ENCODE measurements at places on chromosomes 7 and 10.

DNA sequence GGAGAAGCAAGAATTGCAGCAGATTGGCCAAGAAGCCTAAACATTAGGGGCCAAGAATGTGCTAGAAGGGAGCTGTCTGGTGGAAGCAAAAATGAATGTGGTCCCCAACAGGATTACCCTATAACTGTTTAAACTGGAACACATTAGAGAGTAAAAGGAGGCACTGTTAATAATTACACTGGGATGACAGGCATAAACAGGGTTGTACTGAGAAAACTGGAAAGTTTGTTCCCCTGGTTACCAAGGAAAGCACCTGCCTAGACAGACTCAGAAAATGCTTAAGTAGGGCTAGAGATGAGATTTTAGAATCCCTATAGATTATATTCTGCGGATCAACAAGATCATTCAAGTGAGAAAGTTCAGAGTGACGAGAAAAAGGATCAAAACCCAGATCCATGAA, 100.8 kb downstream of the CTTNBP2 start:
- no peak overlapping the region for H3K27ac ChIP-seq
- H3K4me1 ChIP-seq, result no peaks in the 10 kb centered on the region
- no peaks in the 10 kb centered on the region for H3K27me3 ChIP-seq
- H3K4me3 ChIP-seq, result no peak overlapping the region
- no peak for DNase-seq

GRCh38 chr10:103986360-103986759, 19.4 kb downstream of the SLK start:
- H3K27me3 ChIP-seq, result no peaks in the 10 kb centered on the region
- no peak for DNase-seq
- H3K36me3 ChIP-seq, result peaks cover 6% of the 10 kb centered on the region
- no peak overlapping the region for H3K27ac ChIP-seq
- peaks cover 49% of the 10 kb centered on the region for H3K4me1 ChIP-seq
- no peak overlapping the region for H3K4me3 ChIP-seq

DNA sequence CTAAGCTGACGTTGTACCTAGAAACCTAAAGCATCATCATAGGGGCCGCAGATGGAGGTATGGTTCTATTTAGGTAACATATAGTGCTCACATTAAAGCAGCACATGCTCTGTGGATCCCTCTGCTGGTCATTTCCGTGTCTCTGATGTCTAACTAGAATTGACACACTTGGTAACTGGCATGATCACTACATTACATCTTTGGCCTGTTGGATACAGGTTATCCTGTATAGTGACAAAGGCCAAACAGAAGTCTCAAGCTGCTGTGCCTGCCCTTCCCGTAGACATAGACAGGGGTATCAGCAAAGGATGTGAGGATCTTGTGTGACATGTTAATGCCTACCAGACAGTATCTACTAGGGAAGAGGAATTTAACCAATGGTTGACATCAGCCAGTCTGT, 51.2 kb downstream of the KIF5B start:
- DNase-seq, result peak; percentile 23
- peaks cover 10% of the 10 kb centered on the region for H3K4me1 ChIP-seq
- H3K27ac ChIP-seq, result no peak overlapping the region
- H3K4me3 ChIP-seq, result no peak overlapping the region
- peaks cover 22% of the 10 kb centered on the region for H3K36me3 ChIP-seq
- no peaks in the 10 kb centered on the region for H3K27me3 ChIP-seq

DNA sequence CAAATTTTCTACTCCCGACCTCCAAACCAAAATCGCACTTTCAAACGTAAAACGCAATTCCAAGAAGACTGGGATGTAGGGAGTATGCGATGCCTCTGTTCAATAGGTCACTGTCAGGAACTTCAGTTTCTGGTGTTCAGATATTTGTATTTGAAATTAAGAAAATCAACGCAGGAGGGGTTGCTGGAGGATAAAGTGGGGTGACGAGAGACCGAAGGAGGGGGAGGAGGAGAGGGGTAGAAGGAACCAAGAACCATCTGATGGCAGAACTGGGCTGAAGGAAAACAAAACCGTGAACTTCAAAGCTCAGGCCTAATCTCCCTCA, 293.8 kb upstream of the NFE2L3 start:
- no peak for DNase-seq
- peaks cover 37% of the 10 kb centered on the region for H3K27me3 ChIP-seq
- H3K4me1 ChIP-seq, result peaks cover 49% of the 10 kb centered on the region

DNA sequence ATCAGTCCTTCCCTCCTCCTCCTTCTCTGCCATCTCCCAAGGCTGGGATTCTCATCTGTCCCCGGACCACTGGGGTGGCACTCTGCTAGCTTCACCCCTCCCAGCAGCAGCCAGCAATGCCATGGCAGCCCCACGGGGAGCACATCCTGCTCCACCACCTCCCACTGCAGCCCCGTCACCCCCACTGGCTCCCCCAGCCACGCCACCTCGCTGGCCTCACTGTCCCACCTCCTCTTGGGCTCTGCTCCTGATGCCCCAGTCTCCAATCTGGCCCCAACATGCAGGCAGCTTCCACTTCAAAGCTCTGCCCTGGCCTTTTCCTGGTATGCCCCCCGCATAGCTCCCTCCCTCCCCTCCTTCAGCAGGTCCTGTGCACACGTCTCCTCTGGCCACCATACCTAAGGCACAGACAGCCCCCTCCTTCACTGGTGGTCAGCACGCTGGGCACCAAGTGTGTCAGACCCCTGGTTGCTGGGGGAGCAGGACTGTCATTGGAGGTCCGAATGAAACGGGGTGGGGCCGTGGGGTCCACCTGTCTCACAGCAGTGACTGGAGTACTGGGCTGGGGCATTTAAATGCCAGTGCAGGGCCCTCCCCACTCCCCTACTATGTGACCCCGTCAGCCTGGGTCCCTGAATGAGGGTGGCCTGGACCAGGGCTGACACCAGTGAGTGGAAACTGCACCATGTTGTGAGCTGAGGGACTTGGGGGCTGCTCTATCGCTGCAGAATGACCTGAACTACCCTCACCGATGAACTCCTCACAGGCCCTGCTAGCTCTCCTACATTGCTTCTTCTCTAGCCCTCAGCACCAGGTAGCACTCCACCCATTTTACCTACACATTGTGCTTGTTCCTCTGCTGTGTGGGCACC, 38.7 kb downstream of the RASGEF1A start:
- H3K36me3 ChIP-seq, result no peaks in the 10 kb centered on the region
- peak overlapping the region; percentile 68 for H3K4me3 ChIP-seq
- H3K4me1 ChIP-seq, result peaks cover 15% of the 10 kb centered on the region
- no peak overlapping the region for H3K27ac ChIP-seq
- no peak for DNase-seq
- H3K27me3 ChIP-seq, result peaks cover 50% of the 10 kb centered on the region

- no peak for DNase-seq
- no peaks in the 10 kb centered on the region for H3K27me3 ChIP-seq
- no peaks in the 10 kb centered on the region for H3K4me1 ChIP-seq
- no peak overlapping the region for H3K27ac ChIP-seq
- H3K36me3 ChIP-seq, result no peaks in the 10 kb centered on the region
- H3K4me3 ChIP-seq, result no peak overlapping the region
Observed at GRCh38 chr10:75883081-75884072, 452.0 kb downstream of the LRMDA start.

DNA sequence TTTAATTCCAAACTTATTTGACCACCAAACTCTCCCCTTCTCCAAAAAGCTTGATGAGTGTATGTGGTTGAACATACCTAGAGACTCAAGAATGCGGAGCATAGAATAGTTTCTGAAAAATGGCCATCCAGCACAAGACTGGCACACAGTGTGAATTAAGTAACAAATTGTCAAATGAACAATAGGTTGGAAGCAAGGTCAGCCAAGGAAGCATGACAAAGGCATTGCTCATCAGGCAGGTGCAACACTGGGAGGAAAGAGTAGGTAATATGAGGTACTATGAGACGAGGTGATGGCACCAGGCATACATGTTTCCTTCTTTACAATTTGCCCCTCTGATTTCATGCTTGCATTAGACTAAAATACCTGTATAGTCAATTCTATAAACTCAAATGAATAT, 73.7 kb downstream of the DKK1 start:
- no peak for DNase-seq
- H3K27ac ChIP-seq, result no peak overlapping the region
- H3K4me1 ChIP-seq, result no peaks in the 10 kb centered on the region
- H3K4me3 ChIP-seq, result no peak overlapping the region

DNA sequence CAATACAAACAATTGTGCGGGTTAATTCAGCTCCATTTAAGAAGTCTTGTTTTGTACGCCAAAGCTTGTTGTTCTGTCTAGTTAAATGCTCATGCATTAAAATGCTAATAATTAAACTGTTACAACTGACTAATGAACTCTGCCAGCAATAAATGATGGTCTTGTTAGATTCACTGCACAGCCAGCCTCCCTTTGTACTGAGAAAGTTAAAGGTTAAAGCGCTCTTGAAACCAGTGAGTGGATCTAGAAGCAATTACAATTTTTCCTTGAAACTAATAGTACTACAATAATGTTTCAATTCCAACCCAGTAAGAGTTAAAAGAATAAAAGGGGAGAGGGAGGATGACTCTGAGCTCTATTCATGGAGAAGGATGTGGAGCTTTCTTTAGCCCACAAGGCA, 233.0 kb downstream of the EMX2 start:
- no peak overlapping the region for H3K4me3 ChIP-seq
- H3K27me3 ChIP-seq, result peaks cover 5% of the 10 kb centered on the region
- H3K36me3 ChIP-seq, result no peaks in the 10 kb centered on the region
- H3K27ac ChIP-seq, result no peak overlapping the region
- no peak for DNase-seq

- no peaks in the 10 kb centered on the region for H3K4me1 ChIP-seq
- DNase-seq, result no peak
- no peaks in the 10 kb centered on the region for H3K36me3 ChIP-seq
- no peak overlapping the region for H3K4me3 ChIP-seq
- no peak overlapping the region for H3K27ac ChIP-seq
Observed at GRCh38 chr7:46625032-46625431, 704.0 kb upstream of the IGFBP3 start.

DNA sequence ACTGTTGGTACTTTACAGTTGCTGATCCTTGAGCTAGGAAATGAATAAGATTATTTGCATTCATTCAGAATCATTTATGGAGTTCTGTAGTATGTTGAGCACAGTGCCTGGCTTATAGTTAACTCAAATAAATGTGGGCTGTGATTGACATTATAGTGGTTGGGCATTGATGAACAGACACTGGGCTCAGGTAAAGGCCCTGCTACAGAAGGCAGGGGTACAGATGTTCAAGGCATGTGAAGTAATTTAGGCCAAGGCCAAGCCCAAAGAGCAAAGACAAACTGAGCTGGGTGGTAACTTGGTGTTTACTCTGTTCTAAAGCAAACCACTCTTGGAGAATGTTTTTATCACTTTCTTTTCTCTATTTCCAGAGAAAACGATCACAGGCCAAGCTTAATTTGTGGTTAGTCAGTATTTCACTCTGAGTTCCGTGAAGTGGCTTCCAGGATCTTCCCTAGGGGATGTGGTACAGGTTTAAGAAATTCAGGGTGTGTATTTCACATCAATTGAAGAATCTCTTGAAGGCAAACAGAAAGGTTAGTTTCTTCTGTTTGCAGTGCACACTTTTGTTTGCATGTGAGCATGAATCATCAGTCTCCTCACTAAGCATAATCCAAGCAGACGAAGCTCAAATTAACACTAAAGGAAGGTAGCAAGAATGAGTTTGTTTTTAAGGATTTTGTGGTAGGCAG, 113.9 kb upstream of the PRR15 start:
- DNase-seq, result no peak
- H3K36me3 ChIP-seq, result no peaks in the 10 kb centered on the region
- no peaks in the 10 kb centered on the region for H3K27me3 ChIP-seq
- no peak overlapping the region for H3K4me3 ChIP-seq
- H3K27ac ChIP-seq, result no peak overlapping the region

GRCh38 chr10:11698691-11699549, 43.3 kb upstream of the ECHDC3 start:
- no peaks in the 10 kb centered on the region for H3K36me3 ChIP-seq
- H3K4me3 ChIP-seq, result no peak overlapping the region
- peaks cover 39% of the 10 kb centered on the region for H3K27me3 ChIP-seq
- no peaks in the 10 kb centered on the region for H3K4me1 ChIP-seq
- H3K27ac ChIP-seq, result no peak overlapping the region
- no peak for DNase-seq

All from T-helper 2 cell treated with Interferon-gamma antibody and Interleukin-4, amounts not matched to agents 5 μg/mL and 100 μg/mL, for 36 hours (primary cell).